ENCODE measurements at places on chromosomes 2 and 18.

- no peak for DNase-seq
Measured at GRCh38 chr2:118847762-118848172, 319 bp upstream of the EN1 start.

- no peak for DNase-seq
Measured at GRCh38 chr2:57207191-57207590, 839.4 kb upstream of the VRK2 start.

- no peak for DNase-seq
Measured at GRCh38 chr2:45741161-45741850, 89.8 kb downstream of the PRKCE start.

- no peak for DNase-seq
Measured at GRCh38 chr2:216490061-216490460, 8.6 kb upstream of the RPL37A start.

DNA sequence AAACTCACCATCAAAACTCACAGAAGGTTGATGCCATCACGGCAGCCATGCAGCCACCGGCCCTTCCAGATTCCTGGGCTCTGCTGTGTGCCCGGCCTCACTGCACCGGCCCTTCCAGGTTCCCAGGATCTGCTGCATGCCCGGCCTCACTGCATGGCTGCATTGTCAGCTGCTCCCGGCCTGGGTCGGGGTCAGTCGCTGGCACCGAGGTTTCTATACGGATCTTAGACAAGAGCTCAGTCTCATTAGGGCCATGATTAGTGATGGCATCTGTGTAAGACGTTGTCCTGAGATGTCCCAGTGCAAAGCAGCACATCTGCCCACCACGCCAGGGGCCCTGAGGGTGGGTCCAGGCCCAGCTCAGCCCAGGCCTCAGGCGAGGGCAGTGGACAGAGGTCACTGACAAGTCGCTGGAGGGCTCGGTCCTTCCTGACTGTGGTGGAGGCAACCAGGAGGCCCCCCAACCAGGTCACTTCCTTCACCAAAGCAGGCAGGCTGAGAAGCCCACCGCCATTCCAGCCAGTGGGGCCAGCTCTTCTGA, 29.4 kb downstream of the TMEM18 start:
- no peak for DNase-seq

DNA sequence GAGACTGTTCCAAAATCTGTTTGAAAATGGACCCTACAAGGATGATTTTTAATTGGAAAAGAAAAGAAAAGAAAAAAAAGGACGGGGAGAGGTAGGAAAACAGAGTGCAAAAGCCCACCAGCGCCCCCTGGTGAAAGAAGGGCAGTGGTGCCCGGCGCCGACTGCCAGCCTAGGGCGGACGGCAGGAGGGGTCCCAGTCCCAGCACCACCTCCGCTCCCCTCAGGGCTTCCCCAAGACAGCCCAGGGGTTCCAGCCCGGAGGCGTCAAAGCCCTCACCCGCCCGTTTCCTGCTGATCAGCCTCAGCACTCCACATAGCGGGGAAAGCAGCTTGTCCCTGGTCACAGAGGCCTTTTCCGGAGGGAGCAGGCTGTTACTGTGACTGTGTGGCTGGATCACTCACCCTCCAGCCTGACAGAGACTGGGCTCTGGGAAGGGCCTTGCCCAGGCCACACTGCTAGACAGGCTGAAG, 213.9 kb downstream of the TFCP2L1 start:
- no peak for DNase-seq

- no peak for DNase-seq
Measured at GRCh38 chr2:204727368-204727767, 182.1 kb downstream of the PARD3B start.

GRCh38 chr2:73830871-73831401, 2.2 kb downstream of the STAMBP start:
- no peak for DNase-seq

DNA sequence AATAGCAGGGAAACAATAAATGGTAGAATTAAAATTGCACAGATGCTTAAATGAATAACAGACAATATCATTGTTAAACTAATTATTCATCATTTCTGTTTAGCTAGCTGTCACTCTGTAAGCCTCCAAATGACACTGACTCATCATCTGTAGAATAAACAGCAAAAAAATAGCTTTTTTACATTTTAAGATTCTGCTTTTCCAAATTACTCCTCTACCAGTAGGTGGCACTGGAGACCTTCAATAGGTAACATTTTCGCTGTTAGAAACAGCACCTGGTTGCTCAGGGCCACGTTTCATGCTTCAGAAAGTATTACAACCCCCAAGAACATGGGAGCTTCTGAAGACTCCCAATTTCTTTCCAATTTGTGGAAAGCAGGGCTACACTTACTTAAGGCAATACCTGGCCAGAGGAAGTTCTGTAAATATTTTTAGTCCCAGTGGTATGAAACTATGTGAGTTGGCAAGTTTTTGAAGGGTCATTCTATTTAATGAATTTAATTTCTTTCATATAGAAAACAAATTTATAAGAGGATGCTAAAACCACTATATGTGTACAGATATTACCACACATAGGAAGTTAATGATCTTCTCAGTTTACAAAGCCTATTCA, 45.4 kb downstream of the TTN start:
- no peak for DNase-seq

GRCh38 chr2:152443771-152444170, 108.8 kb downstream of the FMNL2 start:
- DNase-seq, result no peak

DNA sequence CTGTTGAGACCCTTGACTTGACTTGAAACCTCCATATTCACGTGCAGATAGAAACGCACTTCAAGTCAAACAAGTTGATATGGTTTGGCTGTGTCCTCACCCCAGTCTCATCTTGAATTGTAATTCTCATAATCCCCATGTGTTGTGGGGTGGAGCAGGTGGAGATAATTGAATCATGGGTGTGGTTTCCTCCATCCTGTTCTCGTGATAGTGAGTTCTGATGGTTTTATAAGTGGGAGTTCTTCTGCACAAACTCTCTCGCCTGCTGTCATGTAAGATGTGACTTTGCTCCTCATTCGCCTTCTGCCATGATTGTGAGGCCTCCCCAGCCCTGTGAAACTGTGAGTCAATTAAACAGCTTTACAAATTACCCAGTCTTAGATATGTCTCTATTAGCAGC, 21.4 kb downstream of the SLC3A1 start:
- no peak for DNase-seq

GRCh38 chr2:36988008-36988407, 21.7 kb upstream of the STRN start:
- no peak for DNase-seq

GRCh38 chr2:106158871-106159270, 35.2 kb downstream of the UXS1 start:
- no peak for DNase-seq

- DNase-seq, result no peak
Measured at GRCh38 chr2:238449241-238449640, 22.5 kb downstream of the ASB1 start.

GRCh38 chr18:60754413-60755009, 381.9 kb upstream of the MC4R start:
- DNase-seq, result no peak

GRCh38 chr2:66534461-66534860, 99.5 kb downstream of the MEIS1 start:
- DNase-seq, result no peak

DNA sequence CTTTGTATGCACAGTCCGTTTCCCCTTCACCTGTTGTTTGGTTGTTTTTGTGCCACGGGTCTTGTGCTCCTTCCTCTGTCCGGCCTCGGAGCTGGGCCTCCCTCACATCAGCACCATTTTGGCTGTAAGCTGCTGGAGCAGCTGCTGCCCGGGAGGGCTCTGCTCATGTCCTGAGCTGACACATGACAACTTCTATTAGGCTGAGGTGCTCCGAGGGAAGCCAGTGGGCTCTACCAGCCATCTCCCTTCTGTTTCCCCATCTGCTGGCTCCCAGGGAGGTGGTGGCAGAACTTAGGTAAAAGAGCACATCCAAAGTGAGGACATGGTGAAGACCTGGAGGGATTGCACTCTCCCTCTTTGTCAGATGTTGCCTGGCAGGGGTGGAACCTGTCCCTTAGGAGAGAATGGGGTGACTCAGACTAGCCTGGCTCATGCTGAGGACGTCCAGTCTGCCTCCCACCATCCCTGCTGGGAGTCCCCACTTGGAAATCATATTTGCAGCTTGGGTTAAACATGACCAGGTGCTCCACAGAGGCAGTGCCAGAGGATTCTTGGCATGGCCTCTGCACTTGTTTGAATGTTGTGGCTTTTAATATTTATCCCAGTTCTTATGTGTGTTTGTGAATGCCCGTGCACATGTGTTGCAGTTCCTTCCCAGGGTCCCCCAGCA, 49.8 kb upstream of the TNP1 start:
- DNase-seq, result no peak

DNA sequence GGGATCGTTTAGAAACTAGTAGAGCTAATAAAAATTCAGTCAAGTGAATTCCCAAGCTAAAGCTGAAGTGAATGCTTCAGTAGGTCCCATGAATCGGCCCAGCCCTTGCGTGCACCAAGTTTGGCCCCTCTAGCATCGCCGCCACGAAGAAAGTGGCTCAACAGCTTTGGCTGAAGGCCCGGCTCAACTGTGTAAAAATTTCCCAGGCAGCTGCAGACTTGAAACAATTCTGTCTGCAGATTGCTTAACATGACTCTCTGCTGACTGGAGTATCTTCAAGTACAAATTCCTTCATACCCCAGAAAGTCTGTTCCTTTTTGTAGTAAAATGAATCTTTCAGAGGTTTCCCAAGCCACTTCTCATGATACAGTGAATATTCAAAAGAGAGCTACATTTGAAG, 32.7 kb downstream of the ALMS1 start:
- no peak for DNase-seq

DNA sequence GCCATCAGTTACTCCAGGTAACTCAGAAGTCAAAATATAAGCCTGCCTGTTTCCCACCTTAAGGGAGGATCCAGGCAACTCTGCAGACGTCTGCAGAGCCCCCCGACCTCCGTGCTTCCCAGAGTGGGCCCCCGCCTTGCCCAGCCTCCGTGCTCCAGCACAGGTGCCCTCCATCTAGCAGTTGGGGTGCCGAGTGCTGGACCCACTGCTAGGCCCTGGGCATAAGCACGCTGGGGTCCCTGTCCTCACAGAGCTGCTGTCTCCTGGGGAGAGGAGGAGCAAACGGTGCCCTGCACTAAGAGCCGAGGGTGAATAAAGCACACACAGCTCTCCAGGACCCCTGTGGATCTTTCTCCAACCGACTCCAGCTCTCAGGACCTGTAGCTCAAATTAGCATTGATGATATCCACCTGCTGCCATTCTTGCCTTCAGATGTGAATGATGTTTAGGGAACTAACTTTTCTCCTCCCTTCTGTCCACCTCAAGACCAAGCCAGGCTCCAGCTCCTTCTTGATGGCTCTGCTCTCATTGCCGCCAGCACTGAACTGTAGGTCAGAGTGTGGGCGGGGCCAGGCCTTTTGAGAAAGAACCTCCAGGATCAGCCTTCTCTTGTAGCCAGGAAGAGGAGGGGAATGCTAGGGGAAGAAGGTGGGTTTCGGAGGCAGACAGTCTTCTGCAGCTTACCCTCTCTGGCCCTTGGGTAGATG, 121.2 kb downstream of the SMAD7 start:
- DNase-seq, result no peak

- DNase-seq, result no peak
Measured at GRCh38 chr18:50695431-50696176, 124.2 kb downstream of the MRO start.

DNA sequence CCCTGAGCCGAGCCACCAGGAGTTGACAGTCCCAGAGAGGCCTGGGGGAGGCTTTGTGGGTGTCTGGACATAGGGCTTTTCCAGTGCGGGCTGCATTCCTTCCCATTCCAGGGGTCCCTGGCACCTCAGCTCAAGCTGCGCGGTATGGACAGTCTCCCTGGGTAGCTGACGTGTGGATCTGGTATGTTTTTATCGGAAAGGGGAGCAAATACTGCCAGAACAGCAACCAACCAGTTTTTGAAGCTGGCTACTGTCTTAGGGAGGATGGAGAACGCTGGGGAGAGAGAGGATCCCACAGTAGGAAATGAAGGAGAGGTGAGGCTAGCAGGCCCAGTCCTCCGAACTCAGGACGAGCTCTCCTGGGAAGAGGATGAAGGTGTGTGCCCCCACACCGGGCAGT, 103.8 kb upstream of the APCDD1 start:
- no peak for DNase-seq

- DNase-seq, result no peak
Measured at GRCh38 chr18:75548353-75548905, 120.9 kb upstream of the SMIM21 start.

Measured in stimulated activated CD8-positive, alpha-beta memory T cell treated with anti-CD3 and anti-CD28 coated beads, Interleukin-2, amount 100 ng/mL, for 1 hour (primary cell).